ENCODE measurements at places on chromosomes 6 and 20.

- no peak for DNase-seq
These were observed 104.7 kb upstream of the SGK1 start for GRCh38 chr6:134422426-134423231.

- DNase-seq = no peak
These were observed 5.6 kb downstream of the TP53RK start for GRCh38 chr20:46683668-46683938.

DNA sequence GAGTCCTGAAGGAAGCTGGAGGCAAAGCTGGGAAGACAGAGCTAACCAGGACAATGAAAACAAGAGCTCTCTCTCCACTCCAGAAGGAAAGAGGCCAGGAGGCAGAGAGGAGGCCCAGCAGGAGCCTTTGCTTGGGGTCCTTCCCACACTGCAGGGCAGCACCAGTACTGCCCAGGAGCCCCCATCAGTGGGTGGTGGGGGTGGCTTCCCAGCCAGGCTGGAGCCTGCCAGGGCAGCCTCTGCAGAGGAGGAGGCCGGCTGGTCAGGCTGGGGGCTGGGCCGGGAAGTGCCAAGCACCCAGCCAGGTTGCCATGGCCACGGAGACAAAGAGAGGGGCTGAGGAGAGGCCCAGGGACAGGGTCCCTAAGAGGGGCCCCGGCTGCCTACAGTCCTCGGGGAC is 33.4 kb downstream of the PREX1 start:
- DNase-seq = no peak

DNA sequence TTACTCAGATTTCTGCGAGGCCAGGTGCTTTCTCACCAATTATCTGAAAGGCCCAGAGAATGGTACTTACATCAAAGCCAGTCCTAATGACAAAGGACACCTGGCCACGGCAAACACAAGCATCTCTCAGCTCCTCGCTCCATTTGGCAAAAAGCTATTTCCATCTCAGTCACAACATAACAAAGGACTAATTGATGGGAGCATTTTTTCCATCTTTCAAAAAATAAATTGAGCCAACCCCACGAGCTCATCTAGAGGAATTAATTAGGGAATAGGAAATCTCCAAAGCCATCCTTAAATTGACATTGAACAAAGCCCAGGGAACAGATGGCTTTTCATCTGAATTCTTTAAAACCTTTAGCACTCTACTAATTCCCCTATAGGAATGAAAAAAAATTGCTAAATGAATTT is 236.7 kb downstream of the HAO1 start:
- no peak for DNase-seq

DNA sequence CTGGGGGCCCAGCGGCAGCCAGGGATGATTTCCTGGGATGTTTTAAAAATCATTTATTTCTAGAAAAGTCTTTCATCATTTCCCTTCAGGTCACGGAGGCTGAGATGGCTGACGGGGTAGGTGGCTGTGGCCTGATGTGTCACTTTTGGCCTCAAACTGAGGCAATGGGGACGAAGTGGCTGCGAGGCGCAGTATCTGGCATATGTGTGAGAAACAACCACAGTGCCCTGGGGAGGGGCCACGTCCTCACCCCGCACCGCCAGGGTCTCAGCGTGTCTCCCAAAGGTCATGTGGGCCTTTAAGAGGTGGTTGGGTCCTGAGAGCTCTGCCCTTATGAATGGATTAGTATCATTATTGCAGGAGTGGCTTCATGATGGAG is 120.0 kb downstream of the CEBPB start:
- no peak for DNase-seq

- no peak for DNase-seq
These were observed 10.6 kb upstream of the CDK5RAP1 start for GRCh38 chr20:33411711-33412483.

- DNase-seq = no peak
These were observed 3.0 kb upstream of the SFTA2 start for GRCh38 chr6:30935018-30935417.

DNA sequence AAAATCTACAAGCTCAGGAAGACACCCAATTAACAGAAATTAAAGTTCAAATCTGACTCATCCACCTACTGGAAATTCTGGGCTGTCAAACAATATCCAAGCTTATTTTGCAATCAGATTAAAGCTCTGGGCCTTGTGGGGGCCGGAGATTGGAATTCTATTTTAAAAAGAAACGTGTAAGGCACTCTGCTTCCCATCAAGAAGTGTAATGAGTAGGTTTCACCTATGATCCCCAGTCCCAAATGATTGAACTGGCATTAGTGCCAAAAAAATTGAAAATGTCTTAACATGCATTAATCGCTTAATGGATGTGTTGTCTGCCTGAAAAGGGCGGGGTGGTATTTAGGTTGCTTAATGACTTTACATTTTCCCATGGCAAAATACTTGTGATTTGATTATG is 542.4 kb upstream of the BTBD3 start:
- DNase-seq = no peak

- DNase-seq = no peak
These were observed 115.3 kb downstream of the SYNDIG1 start for GRCh38 chr20:24584538-24585356.

DNA sequence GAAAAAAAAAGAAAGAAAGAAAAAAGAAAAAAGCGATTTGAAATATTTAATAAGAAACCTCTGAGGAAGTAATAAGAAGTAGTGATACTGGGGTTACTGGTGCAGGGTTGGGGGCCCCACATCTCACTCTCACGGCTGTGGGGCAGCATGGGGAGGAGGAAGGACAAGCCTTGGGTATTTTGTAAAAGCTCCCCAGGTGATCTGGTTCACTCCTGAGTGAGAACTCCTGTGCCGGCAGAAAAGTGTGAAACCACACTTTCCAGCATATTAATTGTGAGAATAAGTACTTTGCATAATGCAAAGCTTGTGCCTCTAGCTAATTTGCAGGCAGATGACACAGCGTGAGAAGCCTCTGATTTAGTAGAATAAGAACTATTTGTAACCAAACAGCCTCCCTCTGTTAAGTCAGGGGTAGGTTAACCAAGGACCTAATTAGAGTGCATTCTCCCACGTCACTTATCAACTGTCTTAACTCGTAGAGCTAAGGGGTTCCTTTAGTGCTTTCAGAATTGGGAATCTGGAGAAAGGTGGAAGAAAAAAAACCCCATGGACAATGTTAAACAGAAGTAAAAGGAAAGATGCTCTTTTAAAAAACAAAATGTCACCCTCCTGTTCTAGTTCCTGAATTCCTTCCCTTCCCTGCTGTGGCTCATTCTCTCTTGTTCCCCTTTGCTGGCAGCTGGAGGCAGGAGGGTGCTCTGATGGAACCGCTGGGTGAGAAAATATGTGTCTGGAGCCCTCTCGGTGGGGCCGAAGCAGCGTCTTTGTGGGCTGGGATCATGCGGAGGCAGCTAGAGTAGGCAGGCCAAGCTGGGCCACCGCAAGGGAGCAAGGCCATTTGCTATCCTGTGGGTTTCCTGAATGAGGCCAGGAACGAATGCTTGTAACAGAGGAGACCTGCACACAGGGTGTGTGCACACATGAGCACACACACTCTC is 108.7 kb downstream of the FYN start:
- DNase-seq = no peak

- no peak for DNase-seq
These were observed 163.8 kb downstream of the TMEM200A start for GRCh38 chr6:130529569-130530149.

GRCh38 chr6:43453831-43454230 is 1.5 kb downstream of the DLK2 start:
- DNase-seq = no peak

DNA sequence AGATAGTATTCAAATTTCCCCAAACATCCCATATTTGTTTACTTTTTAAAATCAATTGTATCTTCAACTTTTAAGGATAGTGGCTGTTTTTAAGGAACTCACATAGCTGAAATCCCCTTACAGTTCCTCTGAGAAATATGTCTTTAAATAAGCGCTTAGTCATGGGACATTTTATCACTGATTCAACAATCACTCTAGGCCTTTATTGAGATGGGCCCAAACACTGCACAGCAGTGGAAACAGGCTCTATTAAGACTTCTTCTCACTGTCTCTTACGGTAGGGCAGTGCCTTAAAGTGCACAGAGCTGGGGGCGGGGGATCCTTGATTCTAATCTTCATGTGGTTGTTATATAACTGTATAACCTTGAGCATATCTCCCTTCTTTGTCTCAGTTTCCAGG is 59.8 kb upstream of the RREB1 start:
- DNase-seq = no peak

DNA sequence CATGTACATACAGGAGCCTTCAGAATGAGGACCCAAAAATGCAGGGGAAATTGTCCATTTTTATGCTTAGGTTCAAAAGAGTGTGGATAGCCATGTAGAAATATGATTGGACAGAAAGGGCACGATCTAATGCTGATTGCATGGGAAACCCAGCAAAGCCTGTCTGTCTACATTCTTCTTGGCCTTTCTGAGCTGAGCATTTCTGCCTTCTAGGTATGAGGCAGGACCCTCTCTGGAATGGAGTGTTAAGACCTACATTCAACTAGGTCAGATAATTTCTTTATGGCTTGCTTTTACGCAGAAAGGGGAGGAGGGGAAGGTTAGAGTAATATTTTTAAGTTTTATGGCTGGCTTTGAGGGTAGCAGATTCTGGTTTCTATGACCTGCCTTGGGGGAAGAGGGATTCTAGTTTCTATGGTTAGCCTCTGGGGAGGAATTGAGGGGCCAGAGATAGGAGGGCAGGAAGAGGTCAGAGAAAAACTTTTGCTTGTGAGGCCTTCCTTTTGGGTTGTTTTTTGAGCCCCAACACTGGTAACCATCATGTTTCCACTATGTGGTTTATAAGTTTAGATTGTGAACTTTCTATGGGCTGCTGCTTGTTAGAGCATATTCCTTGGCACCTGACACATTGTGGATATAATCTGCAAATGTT is 63.5 kb downstream of the LYRM2 start:
- DNase-seq = no peak

DNA sequence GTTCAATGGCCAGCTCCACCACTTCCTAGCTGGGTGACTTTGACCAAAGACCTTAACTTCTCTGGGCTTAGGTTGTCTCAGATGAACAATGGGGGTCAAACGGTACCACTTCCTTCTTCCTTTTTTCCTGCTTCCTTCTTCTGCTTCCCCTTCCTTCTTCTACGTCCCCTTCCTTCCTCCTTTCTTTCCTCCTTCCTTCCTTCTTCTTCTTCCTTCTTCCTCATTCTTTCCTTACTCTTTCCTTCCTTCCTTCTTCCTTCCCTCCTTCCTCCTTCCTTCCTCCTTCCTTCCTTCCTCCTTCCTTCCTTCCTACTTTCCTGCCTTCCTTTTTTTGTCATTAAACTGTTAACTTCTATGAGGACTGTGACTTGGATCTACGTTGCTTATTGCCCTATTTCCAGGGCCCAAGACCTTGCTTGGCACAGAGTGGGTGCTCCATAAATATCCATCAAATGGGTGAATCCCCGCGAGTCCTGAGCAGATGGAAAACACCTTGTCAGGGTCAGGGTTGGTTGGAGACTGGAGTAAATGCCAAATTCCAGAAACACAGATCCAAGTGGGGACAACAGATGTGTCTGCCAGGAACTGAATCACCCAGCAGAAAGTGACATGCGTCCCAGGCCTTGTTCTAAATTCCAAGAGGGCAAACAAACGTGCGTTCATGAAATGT is 243.3 kb downstream of the PREX1 start:
- no peak for DNase-seq

- DNase-seq = no peak
These were observed 35.3 kb downstream of the FOXQ1 start for GRCh38 chr6:1347161-1347560.

DNA sequence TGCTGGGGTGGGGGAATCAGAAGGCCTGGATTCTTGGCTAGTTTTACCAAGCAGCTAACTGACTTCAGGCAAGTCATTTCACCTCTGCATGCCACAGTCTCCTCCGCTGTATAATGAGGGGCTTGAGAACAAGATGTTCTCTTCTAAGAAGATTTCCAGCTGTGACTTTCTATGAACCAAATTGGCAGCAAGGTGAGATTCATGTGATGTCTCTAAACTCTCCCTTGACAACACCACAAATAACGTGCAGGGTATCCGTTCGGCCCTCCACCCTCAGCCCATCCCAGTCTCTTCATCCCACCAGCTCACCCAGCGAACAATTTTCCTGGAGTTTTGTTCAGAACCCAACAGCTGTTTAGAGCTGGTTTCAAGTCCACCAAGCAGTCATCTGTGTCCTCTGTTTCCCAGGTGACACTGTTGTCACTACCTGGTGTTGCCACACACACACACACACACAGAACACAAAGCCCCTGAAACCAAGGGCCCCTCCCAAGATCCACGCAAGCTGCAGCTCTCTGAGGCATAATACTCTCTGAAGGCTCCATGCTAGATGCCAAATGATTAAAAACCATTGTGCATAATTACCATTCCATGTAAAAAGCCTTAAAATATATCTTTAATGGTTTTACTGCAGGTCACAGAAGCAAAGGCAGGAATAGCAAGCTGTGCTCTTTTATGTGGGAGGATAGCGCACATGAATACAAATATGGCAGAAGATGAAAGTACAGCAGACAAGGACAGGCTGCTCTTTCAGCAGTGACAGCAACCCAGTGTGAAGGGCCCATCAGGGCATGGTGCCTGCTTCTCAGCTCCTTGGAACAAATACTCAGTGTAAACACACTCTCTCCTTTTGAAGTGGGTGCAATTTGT is 48.2 kb downstream of the ARHGAP18 start:
- DNase-seq = no peak

DNA sequence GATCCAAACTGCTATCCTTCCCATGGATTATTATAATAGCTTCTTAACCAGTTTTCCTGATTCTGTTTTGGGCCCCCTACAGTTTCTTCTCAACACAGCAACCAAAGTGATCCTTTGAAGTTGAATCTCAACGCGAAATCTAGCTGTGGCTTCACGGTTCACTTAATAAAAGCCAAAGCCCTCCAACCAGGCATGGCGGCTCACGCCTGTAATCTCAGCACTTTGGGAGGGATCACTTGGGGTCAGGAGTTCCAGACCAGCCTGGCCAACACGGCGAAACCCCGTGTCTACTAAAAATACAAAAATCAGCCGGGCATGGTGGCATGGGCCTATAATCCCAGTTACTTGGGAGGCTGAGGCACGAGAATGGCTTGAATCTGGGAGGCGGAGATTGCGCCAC is 3.3 kb downstream of the RMND1 start:
- DNase-seq = no peak

GRCh38 chr20:5491455-5491854 is 174.7 kb upstream of the PROKR2 start:
- DNase-seq = no peak

- DNase-seq = no peak
These were observed 66.9 kb downstream of the PYGB start for GRCh38 chr20:25314497-25315417.

GRCh38 chr6:110800839-110801196 is 14.5 kb downstream of the CDK19 start:
- DNase-seq = no peak

GRCh38 chr20:49915380-49916145 is at the start of gene SPATA2:
Gene SPATA2 (minus strand): TSS chr20:49915529. CDS start chr20:49908490, 7,039 bp downstream.
- peak; percentile 85 for DNase-seq

- no peak for DNase-seq
These were observed 145.3 kb upstream of the TENT5A start for GRCh38 chr6:81897793-81898192.

DNA sequence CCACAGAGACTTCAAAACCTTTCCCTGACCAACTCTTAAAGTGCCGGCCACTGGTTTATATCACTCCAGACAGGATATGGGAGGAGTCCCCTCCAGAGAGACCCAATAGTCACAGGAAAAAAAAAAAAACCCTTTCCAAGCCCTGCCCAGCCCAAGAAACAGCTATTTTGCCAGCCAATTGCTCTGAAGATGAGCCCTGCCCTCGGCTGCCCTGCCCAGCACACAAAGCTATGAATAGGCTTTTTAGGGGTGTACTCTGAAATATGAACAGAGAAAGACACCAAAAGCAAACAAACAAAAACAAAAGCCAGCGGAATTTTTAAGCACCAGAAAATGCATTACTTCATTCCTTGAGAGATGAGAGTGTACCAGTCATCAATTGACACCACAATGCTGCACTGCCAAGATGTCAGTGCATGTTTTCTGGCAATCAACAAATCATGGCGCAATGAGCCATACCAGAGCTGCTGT is 275.1 kb downstream of the C6orf118 start:
- DNase-seq = no peak

Data from T-helper 17 cell (primary cell).